ENCODE measurements at places on chromosomes 5 and 9. TPM values are rescaled to one million over a fixed set of nuclear protein-coding genes. Genes with fewer than 3 reads are reported as not detected.

HAVCR2 gene
- total RNA-seq, result 0.15 TPM

MAML1 gene
- total RNA-seq, result 7.6 TPM

SPEF2 gene
- total RNA-seq, result 0.97 TPM

MYOZ3 gene
- total RNA-seq, result under 0.01 TPM

WDR31 gene
- total RNA-seq, result 0.46 TPM

LRRC19 gene
- not detected for total RNA-seq

PAX5 gene
- total RNA-seq, result not detected

APBA1 gene
- total RNA-seq, result 1.6 TPM

ANKRD33B gene
- 7.4 TPM for total RNA-seq

SLC31A2 gene
- 5.8 TPM for total RNA-seq

SLC25A48 gene
- total RNA-seq, result not detected

SPINK13 gene
- not detected for total RNA-seq

STK32A gene
- total RNA-seq, result not detected

NUP188 gene
- total RNA-seq, result 35.7 TPM

Data from epithelial cell of umbilical artery (primary cell).